Breast epithelium (tissue), 4 donors: ENCODE measurements at places on chromosomes 4 and X. TPM values are rescaled to one million over a fixed set of nuclear protein-coding genes. Genes with fewer than 3 reads are reported as not detected.
A peak's percentile ranks its signal among the peaks of the same experiment; 100 is the strongest.

GRCh38 chr4:99755223-99755944 lies 61.2 kb upstream of the DAPP1 start:
- no peak overlapping the region for H3K4me3 ChIP-seq
- no peaks in the 10 kb centered on the region for H3K27me3 ChIP-seq
- no peaks in the 10 kb centered on the region for H3K4me1 ChIP-seq
- no peak for DNase-seq
- H3K36me3 ChIP-seq = no peaks in the 10 kb centered on the region
- no peak overlapping the region for H3K27ac ChIP-seq

- H3K4me3 ChIP-seq = no peak overlapping the region
- H3K27me3 ChIP-seq = no peaks in the 10 kb centered on the region
- H3K36me3 ChIP-seq = no peaks in the 10 kb centered on the region
- no peaks in the 10 kb centered on the region for H3K4me1 ChIP-seq
These were observed 317.6 kb downstream of the DKK2 start for GRCh38 chr4:106718548-106718947.

DNA sequence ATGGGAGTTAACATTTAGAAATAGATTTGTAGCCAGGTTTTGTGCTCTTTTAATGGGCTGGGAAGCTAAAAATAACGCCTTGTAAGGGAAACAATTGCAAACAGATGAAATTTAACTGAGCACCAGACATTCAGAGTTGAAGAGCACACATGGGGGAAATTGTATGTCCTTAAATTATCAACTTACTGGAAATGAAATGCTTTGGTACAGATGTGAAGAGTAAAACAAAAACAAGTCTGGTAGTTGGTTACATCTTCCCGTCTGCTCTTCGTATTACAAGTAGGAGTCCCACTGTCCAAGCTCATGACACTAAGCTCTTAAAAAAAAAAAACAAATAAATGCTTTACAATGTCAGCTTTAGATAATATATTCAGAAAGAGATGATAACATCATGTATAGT lies 59.5 kb upstream of the RPA4 start:
- peaks cover 19% of the 10 kb centered on the region for H3K27me3 ChIP-seq
- no peak overlapping the region for H3K27ac ChIP-seq
- H3K4me3 ChIP-seq = no peak overlapping the region

GRCh38 chrX:47802589-47802988 lies 34.1 kb upstream of the ZNF81 start:
- H3K4me3 ChIP-seq = no peak overlapping the region
- no peaks in the 10 kb centered on the region for H3K4me1 ChIP-seq
- H3K27ac ChIP-seq = no peak overlapping the region
- no peaks in the 10 kb centered on the region for H3K27me3 ChIP-seq
- H3K36me3 ChIP-seq = no peaks in the 10 kb centered on the region

GRCh38 chr4:48779095-48779997 lies 733 bp downstream of the FRYL start:
- H3K4me1 ChIP-seq = no peaks in the 10 kb centered on the region
- peak overlapping the region; percentile 95 for H3K27ac ChIP-seq
- DNase-seq = peak; percentile 27
- H3K27me3 ChIP-seq = no peaks in the 10 kb centered on the region
- H3K36me3 ChIP-seq = no peaks in the 10 kb centered on the region

GRCh38 chr4:24856586-24856985 lies 56.3 kb downstream of the CCDC149 start:
- H3K4me1 ChIP-seq = no peaks in the 10 kb centered on the region
- no peak overlapping the region for H3K27ac ChIP-seq
- DNase-seq = no peak
- no peaks in the 10 kb centered on the region for H3K36me3 ChIP-seq
- H3K4me3 ChIP-seq = no peak overlapping the region
- H3K27me3 ChIP-seq = no peaks in the 10 kb centered on the region

DNA sequence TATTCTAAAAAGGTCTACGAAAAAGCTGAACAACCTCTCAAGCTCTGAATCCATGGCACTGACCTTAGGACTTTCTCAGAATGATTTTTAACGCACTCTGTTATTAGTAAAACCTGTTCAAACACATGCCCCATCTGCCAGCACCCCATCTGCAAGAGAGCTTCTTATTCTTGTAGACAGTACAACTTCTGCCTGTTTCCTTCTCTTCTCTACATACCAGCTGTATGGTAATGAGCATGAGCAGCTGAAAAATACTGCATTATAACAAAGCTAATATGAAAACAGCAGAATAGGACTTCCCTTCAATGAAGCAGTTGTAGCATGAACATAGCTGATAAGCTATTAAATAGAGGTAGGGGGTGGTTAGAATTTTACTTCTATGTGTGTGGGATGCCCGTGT lies 167.9 kb downstream of the FBXW7 start:
- DNase-seq = no peak
- no peaks in the 10 kb centered on the region for H3K27me3 ChIP-seq
- no peaks in the 10 kb centered on the region for H3K36me3 ChIP-seq
- H3K4me3 ChIP-seq = no peak overlapping the region

DNA sequence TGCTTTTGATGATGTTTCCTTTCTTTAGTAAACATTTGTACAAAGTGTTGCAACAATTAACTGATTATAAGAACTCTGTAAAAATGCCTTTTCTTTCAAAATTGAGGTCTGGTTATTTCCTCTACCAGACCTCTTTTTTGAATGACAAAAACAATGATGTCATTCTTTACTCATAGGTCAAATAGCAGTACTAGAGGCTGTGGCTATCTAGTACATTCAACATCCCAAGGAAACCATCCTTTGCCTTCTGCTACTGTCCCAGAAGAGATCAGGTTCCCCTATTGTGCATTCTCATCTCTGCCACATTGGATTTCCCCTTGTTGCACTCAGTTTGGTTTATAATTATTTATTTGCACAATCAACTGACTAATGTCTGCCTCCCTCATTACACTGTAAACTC lies 19.1 kb upstream of the MAD2L1 start:
- H3K36me3 ChIP-seq = no peaks in the 10 kb centered on the region
- no peak overlapping the region for H3K27ac ChIP-seq
- H3K4me1 ChIP-seq = no peaks in the 10 kb centered on the region
- H3K27me3 ChIP-seq = no peaks in the 10 kb centered on the region
- no peak overlapping the region for H3K4me3 ChIP-seq

DNA sequence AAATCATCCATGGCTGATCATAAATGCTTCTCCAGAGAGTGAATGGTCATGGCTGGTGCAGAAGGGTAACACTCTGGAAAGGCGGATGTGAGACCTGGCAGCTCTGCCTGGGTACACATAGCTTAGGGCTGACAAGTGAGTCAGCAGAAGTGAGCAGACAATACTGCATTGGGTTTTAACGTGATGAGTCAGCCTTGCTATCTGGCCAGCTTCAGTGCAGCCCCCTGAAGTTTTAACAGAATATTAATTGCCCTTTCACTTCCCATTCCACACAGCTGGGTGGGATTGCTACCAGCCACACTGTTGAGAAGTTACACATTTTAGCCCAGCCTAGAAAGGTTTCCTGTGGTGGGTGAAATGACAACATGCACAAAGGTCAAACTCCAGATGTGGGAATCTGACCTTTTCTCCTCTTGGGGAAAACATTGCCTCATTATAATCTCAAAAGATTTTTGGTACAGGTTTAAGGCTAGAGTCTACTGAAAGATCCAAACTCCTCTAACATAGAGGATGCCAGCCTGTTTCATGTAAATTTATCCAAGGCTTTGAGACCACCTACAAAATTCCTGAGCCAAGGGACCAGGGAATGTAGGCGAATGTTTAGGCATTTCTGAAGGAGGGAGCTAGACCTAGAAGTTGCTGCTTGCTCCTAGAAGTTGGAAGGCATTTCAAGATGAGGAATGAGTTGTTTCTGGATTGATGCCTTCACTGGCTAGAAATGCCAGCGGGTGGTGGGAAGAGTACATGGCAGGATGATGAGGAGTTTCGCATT lies 230.3 kb upstream of the PGRMC2 start:
- H3K27me3 ChIP-seq = no peaks in the 10 kb centered on the region
- peak overlapping the region; percentile 34 for H3K27ac ChIP-seq
- H3K36me3 ChIP-seq = no peaks in the 10 kb centered on the region
- peak; percentile 21 for DNase-seq

DNA sequence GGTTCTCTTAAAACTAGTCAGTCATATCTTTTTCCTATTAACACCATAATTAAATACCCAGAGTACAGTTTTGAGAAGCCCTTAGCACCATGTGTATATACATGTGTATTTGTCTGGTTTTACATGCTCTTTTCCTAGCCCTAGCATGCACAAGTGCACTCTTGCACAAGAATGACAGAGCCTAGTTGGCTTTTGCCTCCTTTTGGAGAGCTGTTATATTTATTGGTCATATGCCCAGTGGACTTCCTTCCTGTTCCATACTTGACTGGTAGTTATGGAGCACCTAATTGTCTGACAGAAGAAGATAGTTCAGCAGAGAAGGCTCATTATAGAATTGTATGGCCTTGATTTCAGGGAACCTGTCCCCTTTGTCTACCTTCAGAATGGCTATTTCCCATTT lies 155.6 kb downstream of the ARX start:
- H3K36me3 ChIP-seq = no peaks in the 10 kb centered on the region
- DNase-seq = no peak
- H3K27me3 ChIP-seq = no peaks in the 10 kb centered on the region
- no peak overlapping the region for H3K4me3 ChIP-seq
- no peaks in the 10 kb centered on the region for H3K4me1 ChIP-seq
- no peak overlapping the region for H3K27ac ChIP-seq

- no peak overlapping the region for H3K27ac ChIP-seq
- no peaks in the 10 kb centered on the region for H3K36me3 ChIP-seq
- H3K4me1 ChIP-seq = no peaks in the 10 kb centered on the region
- H3K27me3 ChIP-seq = no peaks in the 10 kb centered on the region
- H3K4me3 ChIP-seq = no peak overlapping the region
These were observed 63.9 kb downstream of the RS1 start for GRCh38 chrX:18607966-18608365.

DNA sequence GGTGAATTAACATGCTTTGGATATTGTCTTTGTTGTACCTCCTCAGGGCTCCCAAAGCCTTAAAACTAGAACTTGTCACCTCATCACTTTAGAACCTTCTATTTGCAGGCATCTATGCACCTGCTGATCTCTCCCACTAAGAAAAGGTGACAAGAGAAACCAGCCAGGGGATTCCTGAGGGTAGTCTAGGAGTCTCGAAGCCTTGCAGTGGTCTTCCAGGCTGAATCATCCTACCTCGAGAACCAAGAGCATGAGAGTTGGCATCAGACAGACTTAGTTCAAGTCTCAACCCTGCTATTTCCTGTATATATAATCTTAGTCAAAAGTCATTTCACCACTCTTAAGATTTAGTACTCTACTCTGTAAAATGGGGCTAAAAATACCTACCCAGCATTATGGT lies 29.6 kb downstream of the RTL5 start:
- no peaks in the 10 kb centered on the region for H3K36me3 ChIP-seq
- H3K27ac ChIP-seq = no peak overlapping the region
- H3K4me1 ChIP-seq = no peaks in the 10 kb centered on the region

- no peak overlapping the region for H3K27ac ChIP-seq
- DNase-seq = no peak
- H3K4me3 ChIP-seq = no peak overlapping the region
- H3K36me3 ChIP-seq = no peaks in the 10 kb centered on the region
- no peaks in the 10 kb centered on the region for H3K4me1 ChIP-seq
These were observed 274.5 kb downstream of the SLC7A11 start for GRCh38 chr4:137967480-137968190.

DNA sequence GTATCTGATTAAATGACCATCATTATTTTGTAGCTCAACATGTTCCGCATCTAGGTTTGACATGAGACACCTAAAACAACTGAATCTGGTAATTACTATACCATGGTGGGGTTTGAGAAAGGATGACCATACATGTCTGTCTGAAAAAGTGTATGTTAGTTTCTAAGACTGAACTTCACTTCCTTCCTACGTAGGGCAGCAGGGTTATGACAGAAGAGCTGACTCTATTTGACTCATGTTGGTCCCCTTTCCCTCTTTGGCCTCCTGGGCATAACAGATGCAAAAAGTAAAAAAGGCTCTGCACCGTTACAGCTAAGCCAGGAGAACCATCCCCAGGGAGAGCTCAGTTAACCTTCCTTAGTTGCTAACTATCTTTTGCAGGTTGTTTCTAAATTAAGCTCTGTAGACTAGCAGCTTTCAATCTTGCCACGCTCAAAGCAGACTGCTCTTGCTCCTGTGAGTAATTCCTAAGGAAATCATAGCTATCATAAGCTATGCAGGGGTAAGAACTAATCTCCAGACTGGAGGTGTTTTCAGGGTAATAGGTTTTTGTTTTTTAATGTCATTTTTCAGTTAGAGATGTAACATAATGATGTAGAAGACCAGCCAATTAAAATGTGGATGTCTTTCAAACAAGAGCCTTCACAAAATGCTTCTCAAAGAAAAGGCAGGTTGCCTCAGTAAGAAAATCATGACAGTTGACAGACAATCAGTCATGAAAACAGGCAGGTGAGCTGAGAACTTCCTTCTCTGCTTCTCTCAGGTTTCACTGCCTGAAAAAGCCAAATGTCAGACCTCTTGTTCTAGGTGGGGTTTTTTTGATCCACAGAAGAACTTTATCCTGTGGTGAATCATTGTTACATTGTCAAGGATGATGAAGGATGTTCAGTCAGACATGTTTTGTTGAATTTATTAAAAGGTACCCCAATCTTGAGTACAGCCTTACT lies 66.9 kb upstream of the DAPP1 start:
- H3K27me3 ChIP-seq = no peaks in the 10 kb centered on the region
- DNase-seq = no peak
- H3K4me3 ChIP-seq = no peak overlapping the region
- H3K4me1 ChIP-seq = no peaks in the 10 kb centered on the region

GRCh38 chr4:3699678-3700077 lies 66.5 kb upstream of the ADRA2C start:
- DNase-seq = no peak
- no peak overlapping the region for H3K27ac ChIP-seq
- no peaks in the 10 kb centered on the region for H3K4me1 ChIP-seq
- H3K36me3 ChIP-seq = no peaks in the 10 kb centered on the region
- H3K4me3 ChIP-seq = no peak overlapping the region

The DCLK2 gene
- 4.0 TPM for total RNA-seq

The RBM46 gene
- total RNA-seq = not detected
